Kidney (tissue), 22 donors: ENCODE measurements at places on chromosomes 6 and 20. TPM values are rescaled to one million over a fixed set of nuclear protein-coding genes. Genes with fewer than 3 reads are reported as not detected.
A peak's percentile ranks its signal among the peaks of the same experiment; 100 is the strongest.

The THEMIS gene
- 3.3 TPM for total RNA-seq

GRCh38 chr6:390914-391558 is 516 bp upstream of the IRF4 start:
- DNase-seq = no peak

DNA sequence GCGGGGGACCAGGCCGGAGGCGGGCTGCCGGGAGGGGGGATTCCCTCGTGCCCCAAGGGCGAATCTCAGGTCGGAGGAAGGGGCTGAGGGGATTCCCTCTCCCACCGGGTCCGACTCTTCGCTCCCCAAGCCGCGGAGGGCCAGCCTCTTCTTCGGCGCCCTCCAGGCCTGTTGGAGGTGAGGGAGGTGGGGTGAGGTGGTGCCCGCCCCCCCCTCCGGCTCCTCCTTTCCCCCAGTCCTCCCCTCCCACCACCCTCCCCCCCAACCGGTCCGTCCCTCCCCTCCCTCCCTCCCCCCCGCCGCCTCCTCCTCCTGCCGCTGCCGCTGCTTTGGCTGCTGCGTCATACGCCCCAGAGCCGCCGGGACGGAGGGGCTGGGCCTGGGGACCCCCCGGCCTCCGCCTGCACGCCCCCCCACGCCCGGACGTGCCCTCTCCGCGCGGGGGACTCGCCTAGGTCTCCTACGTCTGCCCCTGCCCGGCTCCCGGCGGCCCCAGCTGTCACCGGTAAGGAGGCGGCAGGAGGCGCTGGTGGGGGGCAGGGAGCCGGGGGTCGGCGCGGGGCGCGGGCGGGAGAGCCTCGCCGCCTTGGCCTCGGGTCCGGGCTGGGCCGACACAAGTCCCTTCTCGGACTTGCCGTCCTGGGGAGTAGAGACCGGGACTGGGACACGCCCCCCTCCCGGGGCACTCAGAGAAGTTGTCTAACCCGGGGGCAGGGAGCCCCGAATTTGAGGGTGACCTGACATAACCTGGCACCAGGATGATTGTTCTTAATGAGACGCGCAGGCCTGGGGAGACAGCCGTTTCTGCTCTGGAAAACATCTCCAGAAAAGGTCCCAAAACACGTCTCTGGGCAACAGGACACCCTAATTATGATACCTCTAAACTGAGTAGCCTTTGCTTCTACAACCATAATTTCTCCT is at the start of gene PHF1:
Gene PHF1, plus strand, starts transcription at position 304 of the 921 bp plus-strand sequence. CDS start 1,250 bp downstream, outside the sequence.
- DNase-seq = peak; percentile 94

The RHAG gene
- not detected for total RNA-seq

- DNase-seq = no peak
Observed at GRCh38 chr20:12466915-12467314, 541.9 kb upstream of the SPTLC3 start.

DNA sequence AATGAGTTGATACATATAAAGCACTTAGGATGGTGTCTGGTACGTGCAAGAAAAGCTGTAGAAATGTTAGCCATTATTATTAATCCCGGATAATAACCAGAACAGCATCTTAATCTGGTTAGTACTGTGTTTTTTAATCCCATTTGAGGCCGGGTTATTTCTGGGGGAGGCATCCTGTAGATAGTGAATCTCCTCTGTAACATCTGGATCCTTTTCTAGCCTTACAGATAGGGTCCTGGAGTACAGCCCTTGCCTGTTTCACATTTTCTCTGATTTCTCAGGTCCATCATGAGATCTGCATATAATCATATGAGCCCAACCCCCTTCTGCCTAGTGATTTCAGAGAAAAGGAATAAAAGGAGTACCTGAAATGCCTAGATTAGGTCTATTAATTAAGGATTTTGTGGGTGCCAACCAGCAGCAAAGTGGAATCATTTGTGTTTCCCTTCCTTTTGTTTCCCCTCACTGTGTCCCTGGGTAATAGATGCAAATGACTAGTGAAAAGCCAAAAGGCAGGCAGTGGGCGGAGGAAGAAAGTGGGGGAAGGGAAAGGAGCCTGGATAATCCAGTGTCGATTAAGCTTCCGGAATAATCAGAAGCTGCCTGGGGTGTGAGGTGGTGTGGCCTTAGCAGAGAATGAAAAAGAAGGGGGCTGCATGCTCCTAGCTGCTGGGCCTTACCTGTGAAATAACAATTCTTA is 88.9 kb downstream of the SOBP start:
- no peak for DNase-seq

The HMGCLL1 gene
- total RNA-seq = 0.94 TPM

GRCh38 chr6:119671105-119671504 is 321.5 kb upstream of the MAN1A1 start:
- no peak for DNase-seq

The HTR1B gene
- 1.9 TPM for total RNA-seq

DNA sequence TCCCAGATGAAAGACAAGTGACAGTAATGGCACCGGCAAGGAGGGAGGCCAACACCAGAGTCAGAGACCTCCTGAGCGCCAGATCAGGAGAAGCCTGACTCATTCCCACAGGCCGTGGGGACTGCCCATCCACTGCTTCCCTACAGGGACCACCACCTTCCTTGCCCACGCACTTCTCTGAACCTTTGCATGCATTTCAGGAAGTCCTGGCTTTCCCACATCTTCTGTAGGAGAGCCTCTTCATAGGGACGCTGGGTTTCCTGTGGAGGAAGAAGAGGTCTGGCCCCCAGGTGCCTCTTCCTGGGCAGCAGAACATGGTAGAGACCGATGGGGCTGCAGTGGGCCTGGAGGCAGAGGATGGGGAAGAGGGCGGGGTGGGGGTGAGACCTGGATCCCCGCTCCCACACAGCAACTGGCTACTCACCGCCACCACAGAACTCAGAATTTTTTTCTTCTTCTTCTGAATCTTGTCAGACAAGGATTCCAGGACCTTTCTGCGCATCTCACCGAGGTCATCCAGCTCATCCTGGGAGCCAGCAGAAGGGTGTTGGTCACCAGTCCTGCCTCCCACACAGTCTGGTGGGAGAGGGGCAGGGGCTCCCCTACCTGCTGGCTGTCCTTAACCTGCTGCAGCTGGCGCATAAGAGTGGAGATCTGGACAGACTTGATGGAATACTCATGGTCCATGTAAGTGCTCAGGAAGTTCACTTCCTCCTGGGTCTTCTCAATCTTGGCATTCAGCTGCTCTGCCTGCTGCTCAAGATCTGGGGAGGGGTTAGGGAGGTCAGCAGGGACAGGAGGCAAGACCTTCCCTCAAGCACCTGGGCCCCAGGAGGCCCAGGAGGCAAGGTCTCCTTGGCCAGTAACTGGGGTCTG is 13.7 kb downstream of the C20orf96 start:
- DNase-seq = no peak

The IL17A gene
- not detected for total RNA-seq

The SLC22A2 gene
- 27.9 TPM for total RNA-seq

The FOXC1 gene
- total RNA-seq = 58.5 TPM

- no peak for DNase-seq
Observed at GRCh38 chr20:48019496-48019895, 234.2 kb upstream of the SULF2 start.

GRCh38 chr6:125273965-125274364 is 27.8 kb downstream of the HDDC2 start:
- no peak for DNase-seq
